ENCODE measurements at places on chromosomes 5 and 9.

- DNase-seq: peak; percentile 90
Measured at GRCh38 chr5:150904479-150905311, at the start of gene ZNF300. ZNF300 (minus strand) TSS chr5:150904980; CDS start chr5:150903155, 1,825 bp downstream.

DNA sequence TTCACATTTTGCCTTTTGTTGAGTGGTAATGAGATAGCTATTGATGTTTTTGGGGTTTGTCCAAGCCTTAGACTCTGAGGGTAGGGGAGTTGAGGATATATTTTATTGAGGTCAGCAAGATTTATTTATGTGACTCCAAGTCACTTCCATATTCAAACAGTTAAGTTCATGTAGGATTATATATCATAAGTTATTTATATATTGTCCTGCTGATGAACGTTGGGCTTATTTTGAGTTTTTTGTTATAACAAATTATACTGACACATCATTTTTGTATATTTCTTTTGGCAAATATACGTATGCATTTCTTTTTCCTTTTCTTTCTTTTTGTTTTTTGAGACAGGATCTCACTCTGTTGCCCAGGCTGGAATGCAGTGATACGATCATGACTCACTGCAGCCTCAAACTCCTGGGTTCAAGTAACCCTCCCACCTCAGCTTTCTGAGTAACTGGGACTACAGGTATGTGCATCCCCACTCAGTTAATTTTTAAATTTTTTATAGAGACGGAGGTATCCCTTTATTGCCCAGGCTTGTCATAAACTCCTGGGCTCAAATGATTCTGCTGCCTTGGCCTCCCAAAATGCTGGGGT is 23.5 kb upstream of the IL12B start:
- no peak for DNase-seq

- DNase-seq: no peak
Measured at GRCh38 chr5:132364319-132364718, 5.2 kb upstream of the SLC22A5 start.

- DNase-seq: no peak
Measured at GRCh38 chr9:96020792-96021550, 145.5 kb downstream of the ERCC6L2 start.

DNA sequence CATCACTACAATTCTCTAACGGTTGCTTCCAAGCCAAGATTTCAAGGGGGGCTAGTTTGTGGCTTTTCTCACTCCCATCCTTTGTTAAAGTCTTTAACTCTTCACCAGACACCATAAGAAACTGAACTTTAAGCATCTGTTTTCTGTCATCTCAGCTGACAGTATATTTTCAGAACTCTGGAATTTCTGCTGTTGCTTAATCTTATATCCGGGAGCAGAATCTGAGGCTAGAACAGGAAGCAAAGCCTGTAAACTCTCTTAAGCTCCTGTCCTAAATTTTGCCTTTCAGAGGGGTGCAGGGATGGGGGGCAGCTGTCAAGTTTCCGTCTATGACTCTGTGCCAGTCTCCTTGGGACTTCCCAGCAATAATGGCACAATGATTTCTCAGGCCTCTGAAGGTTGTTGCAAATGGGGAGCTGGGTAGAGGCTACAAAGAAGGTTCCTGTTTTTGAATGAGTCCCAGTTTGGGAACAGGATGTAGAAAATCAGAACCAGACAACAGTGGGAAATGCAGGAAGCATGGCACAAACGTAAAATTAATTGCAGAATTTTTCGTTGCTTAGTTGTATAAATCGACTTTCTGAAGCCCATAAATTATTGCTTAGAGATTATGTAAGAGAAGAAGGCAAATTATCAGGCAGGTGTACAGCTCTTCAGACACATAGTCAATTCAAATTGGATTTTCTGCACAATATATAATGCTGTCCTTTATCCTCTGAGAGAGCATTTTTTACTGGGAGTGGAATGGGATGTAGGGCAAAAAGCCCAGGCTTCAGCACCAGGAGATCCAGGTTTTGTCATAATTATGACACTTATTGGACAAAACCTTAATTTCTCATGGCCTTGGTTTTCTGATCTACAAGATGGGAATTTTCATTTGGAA is 430.9 kb downstream of the DMAC1 start:
- DNase-seq: no peak

GRCh38 chr5:133938929-133939328 is 29.5 kb downstream of the C5orf15 start:
- no peak for DNase-seq

- DNase-seq: no peak
Measured at GRCh38 chr5:127352068-127352467, 61.5 kb downstream of the MEGF10 start.

GRCh38 chr9:36929350-36929675 is 104.8 kb downstream of the PAX5 start:
- no peak for DNase-seq

DNA sequence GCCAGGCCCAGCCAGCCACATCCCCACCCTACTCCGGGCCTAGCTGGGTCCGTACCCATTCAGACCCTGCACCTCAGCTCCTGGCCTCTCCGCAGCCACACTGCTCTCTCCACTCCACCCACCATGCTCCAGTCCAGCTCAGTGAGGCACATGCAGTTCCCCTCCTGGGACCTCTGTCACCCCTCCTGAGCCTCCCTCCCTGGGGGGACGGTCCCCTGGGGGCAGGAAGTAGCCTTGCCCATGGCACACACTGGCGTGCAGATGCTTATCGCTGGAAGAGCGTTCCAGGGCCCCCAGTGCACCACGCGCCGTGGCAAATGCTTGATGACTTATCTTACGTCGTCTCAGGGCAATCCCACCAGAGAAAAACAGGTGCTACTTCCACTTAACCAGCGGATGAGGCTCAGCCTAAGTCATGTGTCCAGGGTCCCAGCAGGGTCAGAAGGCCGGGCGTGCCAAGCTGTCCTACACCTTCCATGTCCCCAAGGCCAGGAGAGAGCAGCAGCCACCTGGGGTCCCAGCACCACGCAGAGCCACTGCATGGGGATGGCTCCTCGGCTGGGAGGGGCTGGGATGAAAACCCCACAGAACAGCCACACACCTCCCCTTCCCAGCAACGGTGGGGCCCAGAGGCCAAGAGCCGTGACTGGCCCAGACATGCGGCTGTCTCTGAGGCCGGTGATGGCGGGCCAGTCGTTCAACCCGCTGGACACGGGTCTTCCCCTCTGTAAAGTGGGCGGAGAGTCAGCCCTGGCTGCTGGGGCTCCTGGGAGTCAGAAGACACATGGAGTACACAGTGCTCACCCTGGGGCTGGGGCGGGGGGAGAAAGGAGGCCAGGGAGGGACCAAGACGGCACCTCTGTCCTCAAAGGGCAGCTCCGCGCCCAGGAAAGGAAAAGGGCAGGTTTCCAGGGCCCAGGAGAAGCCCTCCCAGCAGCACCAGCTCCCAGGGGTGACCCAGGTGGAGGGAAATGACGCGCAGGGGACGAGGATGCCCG is 2.6 kb upstream of the CCDC187 start:
- DNase-seq: no peak

DNA sequence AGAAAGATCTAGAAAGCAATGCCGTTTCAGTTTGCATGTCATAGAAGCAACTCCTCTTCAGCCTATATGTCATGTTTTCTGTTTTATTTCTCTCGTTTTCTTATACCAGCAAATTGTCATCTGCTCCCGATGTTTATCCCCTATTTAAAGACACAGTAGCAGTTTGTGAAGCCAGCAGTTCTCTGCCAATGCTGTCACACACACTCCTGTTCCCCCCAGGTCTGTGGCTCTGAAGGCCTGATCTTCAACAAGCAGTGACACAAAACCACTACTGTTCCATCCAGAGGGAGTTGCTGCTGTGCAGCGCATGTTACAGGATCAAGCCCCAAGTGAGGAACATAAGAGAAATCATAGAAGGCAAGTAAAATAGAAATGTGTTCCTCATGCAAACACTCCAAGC is 364.1 kb upstream of the SLC30A5 start:
- no peak for DNase-seq

GRCh38 chr9:20702570-20702969 is 18.5 kb downstream of the FOCAD start:
- DNase-seq: no peak

DNA sequence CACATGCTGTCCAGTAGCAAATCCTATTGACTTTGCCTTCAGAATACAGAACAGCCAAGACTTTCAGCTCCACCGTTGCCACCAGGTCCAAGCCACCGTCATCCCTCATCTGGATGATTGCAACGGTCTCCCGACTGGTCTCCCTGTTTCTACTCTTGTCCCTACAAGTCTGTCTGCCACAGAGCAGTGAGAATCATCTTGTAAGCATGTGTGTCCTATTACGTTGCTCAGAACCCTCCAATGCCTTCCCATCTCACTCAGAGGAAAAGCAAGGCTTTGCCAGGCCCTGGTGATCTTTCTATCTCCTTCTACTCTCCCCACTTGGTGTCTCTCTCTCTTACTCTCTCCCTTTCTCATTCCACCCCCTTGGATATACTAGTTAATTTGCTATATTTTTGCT is 76.7 kb upstream of the GDNF start:
- DNase-seq: no peak

DNA sequence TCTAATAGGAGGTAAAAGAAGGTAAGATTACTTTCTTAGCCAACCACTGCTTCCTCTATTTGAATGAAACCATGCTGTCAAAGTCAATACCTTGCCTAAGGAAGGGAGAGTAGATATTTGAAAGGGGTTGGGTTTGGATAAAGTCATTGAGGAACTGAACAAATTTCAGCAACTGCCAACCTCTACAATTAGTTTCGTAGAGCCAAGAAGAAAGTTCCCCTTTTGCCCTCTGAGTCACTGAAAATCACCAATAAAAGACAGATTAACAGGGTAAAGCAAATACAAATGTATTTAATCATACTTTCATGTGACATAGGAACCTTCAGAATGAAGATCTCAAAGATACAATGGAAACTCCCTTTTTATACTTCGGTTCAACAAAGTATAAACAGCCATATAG is 615.7 kb downstream of the GABRG2 start:
- no peak for DNase-seq

GRCh38 chr5:169221519-169221918 is 79.4 kb downstream of the SLIT3 start:
- DNase-seq: no peak

DNA sequence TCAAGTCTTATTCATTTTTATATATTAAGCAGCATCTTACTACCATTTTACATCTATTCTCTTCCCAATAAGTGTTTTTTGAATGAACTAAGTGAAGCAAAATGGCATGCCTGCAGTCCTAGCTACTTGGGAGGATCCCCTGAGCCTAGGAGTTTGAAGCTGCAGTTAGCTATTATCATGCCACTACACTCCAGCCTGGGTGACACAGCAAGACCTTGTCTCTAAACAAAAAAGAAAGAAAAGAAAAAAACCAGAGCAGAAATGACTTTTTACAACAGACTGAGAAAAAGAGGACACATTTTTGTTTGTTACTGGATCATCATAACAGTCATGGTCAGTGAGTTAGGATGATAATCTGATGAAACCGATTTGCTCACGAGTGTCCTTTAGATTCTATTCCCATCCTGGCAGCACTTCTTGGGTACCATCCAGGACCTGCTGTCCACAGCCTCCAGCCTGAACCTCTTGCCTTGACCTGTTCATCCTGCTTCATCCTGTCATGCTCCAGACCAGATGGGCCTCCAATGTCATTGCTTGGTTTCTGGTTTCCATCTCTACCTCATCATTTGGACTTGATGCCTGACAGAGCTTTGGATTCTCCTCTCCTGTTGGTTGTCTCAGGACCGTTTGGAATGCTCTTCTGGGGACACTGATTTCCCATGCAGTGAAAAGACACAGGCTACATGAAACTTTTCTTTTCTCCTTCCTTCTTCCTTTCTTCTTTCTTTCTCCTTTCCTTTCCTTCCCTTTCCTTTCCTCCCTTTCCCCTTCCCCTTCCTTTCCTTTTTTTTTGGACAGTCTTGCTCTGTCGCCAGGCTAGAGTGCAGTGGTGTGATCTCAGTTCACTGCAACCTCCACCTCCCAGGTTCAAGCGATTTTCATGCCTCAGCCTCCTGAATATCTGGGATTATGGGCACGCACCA is 50.1 kb upstream of the GLRX start:
- DNase-seq: no peak

DNA sequence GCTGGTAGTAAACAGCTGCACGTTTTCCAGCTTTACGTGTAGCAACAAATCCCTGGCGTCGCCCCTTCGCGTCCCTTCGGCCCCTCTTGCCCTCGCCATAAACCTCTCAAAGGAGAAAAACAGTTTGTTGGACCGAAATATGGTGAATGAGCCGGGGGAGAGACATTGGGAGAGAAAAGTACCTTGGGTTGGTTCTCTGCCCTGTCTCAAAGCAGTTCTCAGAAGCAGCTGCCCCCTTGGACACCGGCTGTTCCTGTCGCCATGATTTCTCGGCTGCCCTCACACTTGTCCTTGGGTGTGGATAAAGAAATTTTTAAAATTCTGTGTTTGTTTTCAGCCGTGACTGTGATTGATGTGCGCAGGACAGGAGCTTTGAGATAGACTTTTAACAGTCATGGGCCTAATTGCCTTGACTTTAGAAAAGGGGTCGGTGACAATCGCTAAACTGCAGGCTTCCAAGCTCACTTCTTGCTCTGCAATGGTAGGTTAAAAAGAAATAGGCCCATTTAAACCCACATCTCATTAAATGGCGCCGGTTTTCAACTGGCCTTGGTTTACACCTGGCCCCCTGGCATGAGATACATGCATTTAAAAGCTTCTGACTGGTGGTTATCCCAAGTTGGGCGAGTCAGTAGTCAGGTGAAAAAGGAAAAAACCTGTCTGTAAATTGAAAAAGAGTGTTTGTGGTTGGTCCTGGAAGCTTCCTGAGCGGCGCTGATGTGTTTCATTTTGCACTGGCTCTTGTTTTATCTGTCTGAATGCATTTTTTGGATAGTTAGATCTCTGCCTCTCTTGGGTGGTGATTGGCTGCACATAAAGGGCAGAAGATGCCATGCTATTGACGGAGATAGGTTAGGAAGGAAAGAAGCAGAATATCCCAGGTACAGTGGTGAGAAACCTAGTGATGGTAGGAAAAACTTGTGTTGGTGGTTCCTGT is 983 bp downstream of the RCL1 start:
- DNase-seq: no peak

DNA sequence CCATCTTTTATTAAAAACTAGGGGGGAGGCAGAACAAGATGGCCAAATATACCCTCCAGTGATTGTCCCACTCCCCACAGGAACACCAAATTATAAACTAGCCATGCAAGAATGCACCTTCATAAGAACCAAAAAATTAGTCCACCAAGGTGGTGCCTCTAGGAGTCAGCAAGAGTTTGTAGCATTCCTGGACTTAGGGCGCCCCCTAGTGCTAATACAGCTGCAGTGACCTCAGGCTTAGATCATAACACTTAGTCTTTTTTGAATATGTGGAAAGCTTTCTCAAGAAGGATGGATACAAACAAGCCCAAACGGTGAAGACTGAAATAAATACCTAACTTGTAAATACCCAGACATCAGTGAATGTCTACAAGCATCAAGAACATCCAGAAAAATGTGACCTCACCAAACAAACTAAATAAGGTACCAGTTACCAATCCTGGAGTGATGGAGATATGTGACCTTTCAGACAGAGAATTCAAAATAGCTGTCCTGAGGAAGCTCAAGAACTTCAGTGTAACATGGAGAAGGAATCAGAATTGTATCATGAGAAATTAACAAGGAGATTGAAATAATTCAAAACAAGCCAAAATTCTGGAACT is 19.3 kb downstream of the PPIP5K2 start:
- DNase-seq: peak; percentile 55

GRCh38 chr5:24353611-24354010 is 291.2 kb downstream of the CDH10 start:
- no peak for DNase-seq

GRCh38 chr9:126327006-126327713 is 531 bp downstream of the MVB12B start:
- DNase-seq: no peak
